ENCODE measurements at places on chromosomes 5 and 9. TPM values are rescaled to one million over a fixed set of nuclear protein-coding genes. Genes with fewer than 3 reads are reported as not detected.

GARIN3 gene
- total RNA-seq = not detected

MYOZ3 gene
- total RNA-seq = not detected

ADGRD2 gene
- not detected for total RNA-seq

PLPP7 gene
- total RNA-seq = not detected

NSG2 gene
- not detected for total RNA-seq

MAMDC4 gene
- total RNA-seq = 14.7 TPM

- no peaks in the 10 kb centered on the region for H3K27me3 ChIP-seq
- H3K4me1 ChIP-seq = no peaks in the 10 kb centered on the region
- no peak overlapping the region for H3K4me3 ChIP-seq
- no peak overlapping the region for H3K27ac ChIP-seq
Measured at GRCh38 chr5:160044391-160044804, 35.5 kb downstream of the TTC1 start.

GRCh38 chr9:34383904-34384303 lies 7.2 kb upstream of the MYORG start:
- no peak overlapping the region for H3K27ac ChIP-seq
- peak; percentile 1 for DNase-seq
- peaks cover 7% of the 10 kb centered on the region for H3K27me3 ChIP-seq
- no peak overlapping the region for H3K4me3 ChIP-seq

GRCh38 chr9:445033-445432 lies 230.4 kb downstream of the DOCK8 start:
- H3K27me3 ChIP-seq = no peaks in the 10 kb centered on the region
- no peak overlapping the region for H3K27ac ChIP-seq
- peaks cover 89% of the 10 kb centered on the region for H3K36me3 ChIP-seq
- no peak for DNase-seq
- peaks cover 41% of the 10 kb centered on the region for H3K4me1 ChIP-seq

DNA sequence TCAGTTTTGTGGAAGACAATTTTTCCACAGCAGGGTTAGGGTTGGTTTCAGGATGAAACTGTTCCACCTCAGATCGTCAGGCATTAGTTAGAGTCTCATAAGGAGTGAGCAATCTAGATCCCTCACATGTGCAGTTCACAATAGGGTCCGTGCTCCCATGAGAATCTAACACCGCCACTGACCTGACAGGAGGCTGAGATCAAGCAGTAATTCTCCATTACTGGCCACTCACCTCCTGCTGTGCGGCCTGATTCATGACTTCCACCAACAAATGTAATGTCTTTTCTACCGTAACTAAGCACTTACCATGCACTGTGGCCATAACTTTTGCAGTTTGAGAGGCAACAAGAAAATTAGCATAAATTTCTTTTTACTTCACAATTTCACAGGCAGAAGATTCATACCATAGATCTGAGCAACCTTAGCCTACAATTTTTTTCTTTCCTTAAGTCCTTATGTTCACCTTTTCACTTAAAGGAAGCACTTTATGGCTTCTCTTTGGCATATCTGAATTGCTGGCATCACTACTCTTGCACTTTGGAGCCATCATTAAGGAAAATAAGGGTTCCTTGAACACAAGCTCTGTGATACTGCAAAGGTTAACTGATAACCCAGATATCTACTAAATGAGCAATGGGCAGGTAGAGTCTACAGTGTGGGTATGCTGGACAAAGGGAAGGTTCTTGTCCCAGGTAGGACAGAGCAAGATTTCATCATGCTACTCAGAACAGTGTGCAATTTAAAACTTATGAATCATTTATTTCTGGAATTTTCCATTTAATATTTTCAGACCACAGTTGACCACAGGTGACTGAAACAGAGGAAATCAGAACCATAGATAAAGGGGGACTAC lies 83.0 kb upstream of the IFNK start:
- H3K4me3 ChIP-seq = no peak overlapping the region
- H3K4me1 ChIP-seq = peaks cover 7% of the 10 kb centered on the region
- H3K27ac ChIP-seq = no peak overlapping the region
- no peaks in the 10 kb centered on the region for H3K27me3 ChIP-seq
- no peak for DNase-seq

- no peak overlapping the region for H3K27ac ChIP-seq
- H3K27me3 ChIP-seq = no peaks in the 10 kb centered on the region
- H3K36me3 ChIP-seq = peaks cover 10% of the 10 kb centered on the region
Measured at GRCh38 chr5:37735649-37736347, 104.0 kb downstream of the GDNF start.

DNA sequence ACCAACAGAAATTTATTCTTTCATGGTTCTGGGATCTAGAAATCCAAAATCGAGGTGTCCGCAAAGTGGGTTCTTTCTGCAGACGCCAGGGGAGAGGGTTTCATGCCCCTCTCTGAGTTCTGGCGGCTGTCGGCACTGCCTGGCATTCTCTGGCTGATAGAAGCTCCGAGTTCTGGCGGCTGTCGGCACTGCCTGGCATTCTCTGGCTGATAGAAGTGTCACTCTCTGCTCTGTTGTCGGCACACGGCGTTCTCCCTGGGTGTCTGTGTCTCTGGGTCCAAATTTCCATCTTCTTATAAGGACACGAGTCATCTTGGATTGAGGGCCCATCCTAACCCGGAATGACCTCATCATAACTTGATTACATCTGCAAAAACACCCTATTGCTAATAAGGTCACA lies 7.6 kb downstream of the GFI1B start:
- H3K36me3 ChIP-seq = no peaks in the 10 kb centered on the region
- no peak overlapping the region for H3K27ac ChIP-seq
- no peak overlapping the region for H3K4me3 ChIP-seq
- H3K27me3 ChIP-seq = peaks cover 21% of the 10 kb centered on the region
- no peak for DNase-seq

DNA sequence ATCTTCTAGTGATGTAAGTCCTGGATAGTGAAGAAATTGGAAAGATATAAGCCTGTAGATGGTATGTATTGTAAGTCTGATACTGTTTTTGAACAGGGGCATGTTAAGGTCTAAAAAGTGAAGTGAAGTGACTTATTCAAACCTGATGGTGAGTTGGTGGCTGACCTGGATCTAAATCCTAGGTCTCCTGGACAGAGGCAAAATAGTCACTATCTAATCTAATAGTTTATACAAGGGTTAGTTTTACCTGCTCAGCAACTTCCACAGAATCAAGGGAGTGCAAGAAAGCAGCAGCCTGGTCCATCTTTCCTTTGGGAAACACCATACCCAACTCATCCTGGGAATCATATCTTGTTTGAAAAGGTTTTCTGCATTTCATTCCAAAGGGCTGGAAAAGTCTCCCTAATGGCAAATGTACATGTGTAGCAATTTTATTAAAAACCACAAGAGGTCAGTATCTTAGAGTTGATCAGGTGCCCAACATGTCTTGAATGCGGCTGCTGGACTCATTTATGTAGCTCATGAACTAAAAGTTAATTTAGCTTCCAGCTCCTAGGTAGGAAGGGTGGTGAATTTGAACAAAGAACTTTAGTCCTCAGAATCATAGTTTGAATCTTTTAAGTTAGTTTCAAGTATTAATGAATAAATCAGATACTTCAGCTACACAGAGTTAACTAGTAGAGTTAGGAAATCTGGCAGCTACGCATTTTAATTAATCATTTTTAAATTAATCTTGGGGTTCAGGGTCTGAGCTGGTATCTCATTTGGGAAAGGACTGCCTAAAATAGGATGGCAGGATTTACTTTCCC lies 26.0 kb downstream of the SKP2 start:
- no peak overlapping the region for H3K4me3 ChIP-seq
- DNase-seq = no peak
- H3K4me1 ChIP-seq = peaks cover 4% of the 10 kb centered on the region
- peaks cover 69% of the 10 kb centered on the region for H3K36me3 ChIP-seq
- no peak overlapping the region for H3K27ac ChIP-seq
- H3K27me3 ChIP-seq = no peaks in the 10 kb centered on the region

DNA sequence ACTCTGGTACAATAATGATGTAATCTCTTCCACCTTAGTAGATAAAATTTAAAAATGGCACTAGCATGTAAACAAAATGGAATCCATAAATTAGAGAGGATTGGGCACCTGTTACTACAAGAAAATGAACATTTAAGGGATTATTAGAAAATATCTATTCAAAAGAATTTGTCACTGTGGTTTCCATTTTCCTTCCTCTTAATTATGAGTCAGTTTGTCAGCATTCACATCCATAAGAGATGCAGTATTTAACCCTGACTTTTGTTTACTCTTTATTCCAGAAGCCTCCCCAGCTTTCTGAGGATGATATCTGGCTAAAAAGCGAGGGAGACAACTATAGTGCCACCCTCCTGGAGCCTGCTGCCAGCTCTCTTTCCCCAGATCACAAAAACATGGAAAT lies 72.1 kb downstream of the C9orf152 start:
- no peak overlapping the region for H3K27ac ChIP-seq
- H3K27me3 ChIP-seq = no peaks in the 10 kb centered on the region
- peaks cover 14% of the 10 kb centered on the region for H3K36me3 ChIP-seq
- no peak for DNase-seq
- no peak overlapping the region for H3K4me3 ChIP-seq

DNA sequence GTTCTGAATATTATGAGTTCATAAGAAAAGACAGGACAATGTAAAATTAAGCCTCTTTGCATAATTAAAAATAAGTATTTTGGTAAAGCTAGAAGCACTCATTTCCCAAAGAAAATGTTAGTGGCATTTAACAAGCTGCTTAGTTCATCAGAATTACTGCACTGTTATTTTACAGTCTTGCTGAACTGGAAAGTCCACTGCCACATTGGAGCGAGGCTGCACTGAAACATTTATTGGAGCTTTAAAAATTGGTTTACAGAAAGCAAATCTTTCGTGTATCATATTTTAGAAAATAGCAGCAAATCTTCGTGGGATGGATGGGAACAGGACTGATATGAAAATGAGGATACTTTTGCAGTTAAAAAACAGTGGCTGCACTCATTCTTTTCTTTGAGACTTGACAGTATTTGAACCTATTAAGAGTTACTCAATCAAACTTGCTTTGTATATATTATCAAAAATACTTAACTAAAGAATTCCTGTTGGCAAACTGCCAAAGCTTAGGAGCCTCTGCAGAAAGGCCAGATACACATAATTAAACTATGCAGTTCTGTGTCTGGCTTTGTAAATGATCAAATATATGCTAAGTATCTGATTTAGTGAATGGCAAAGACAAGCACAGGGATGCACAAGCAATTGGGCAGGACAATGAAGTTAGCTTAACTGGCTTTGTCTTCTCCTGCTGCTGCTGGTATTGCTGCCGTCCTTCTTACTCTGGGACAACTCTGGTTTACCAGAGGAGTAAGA lies 16.5 kb upstream of the FBXL7 start:
- H3K36me3 ChIP-seq = no peaks in the 10 kb centered on the region
- DNase-seq = no peak
- H3K4me3 ChIP-seq = no peak overlapping the region
- H3K27ac ChIP-seq = no peak overlapping the region
- H3K27me3 ChIP-seq = no peaks in the 10 kb centered on the region

- H3K4me1 ChIP-seq = no peaks in the 10 kb centered on the region
- H3K36me3 ChIP-seq = no peaks in the 10 kb centered on the region
- DNase-seq = no peak
- peaks cover 7% of the 10 kb centered on the region for H3K27me3 ChIP-seq
Measured at GRCh38 chr9:86406366-86406765, 52.2 kb upstream of the TUT7 start.

GRCh38 chr9:136047076-136047774 lies 47.9 kb downstream of the NACC2 start:
- no peak for DNase-seq
- no peak overlapping the region for H3K27ac ChIP-seq
- peaks cover 6% of the 10 kb centered on the region for H3K27me3 ChIP-seq
- H3K4me3 ChIP-seq = no peak overlapping the region
- peaks cover 4% of the 10 kb centered on the region for H3K4me1 ChIP-seq
- no peaks in the 10 kb centered on the region for H3K36me3 ChIP-seq

- H3K4me1 ChIP-seq = no peaks in the 10 kb centered on the region
- H3K4me3 ChIP-seq = no peak overlapping the region
- DNase-seq = no peak
- no peak overlapping the region for H3K27ac ChIP-seq
Measured at GRCh38 chr9:15824310-15824709, 271.5 kb downstream of the CCDC171 start.

Data from activated CD8-positive, alpha-beta T cell treated with anti-CD3 and anti-CD28 coated beads, Interleukin-2, amount 10 ng/mL, durations not matched to agents 7 days and 5 days (primary cell).